Activated CD8-positive, alpha-beta memory T cell treated with anti-CD3 and anti-CD28 coated beads for 24 hours (primary cell): ENCODE measurements at places on chromosomes 7 and 10.

- no peak for DNase-seq
These were observed 133.6 kb downstream of the SDK1 start for GRCh38 chr7:3434611-3435010.

DNA sequence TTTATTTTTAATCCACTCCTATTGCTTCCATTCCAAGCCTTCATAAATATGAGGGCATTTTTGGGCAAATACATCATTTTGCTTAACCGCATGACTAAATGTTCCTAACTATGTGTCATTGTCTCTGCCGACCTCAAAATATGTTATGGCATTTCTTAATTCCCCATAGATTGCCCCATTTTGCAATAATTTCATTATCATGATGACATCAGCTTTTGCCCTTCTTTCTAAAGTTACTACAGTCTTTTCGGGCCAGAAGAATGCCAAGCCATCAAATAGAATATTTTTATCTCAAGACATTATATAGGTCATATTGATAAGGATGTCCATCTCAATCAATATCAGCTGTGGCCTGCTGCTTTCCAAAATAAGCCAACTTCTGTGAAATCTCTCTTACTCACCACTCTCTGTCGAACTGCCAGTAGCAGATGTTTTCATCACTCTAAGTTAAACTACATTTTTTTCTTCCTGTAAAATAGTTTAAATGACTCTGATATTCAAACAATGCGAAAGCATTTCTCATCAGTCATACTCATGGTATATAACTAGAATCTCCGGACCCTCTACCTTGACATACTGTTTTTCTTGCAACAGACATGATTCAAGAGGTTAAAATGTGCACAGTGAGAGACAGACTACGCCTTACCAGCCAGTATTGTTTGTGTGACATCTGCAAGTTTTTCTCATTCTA lies 1254.6 kb upstream of the CELF2 start:
- DNase-seq = no peak

DNA sequence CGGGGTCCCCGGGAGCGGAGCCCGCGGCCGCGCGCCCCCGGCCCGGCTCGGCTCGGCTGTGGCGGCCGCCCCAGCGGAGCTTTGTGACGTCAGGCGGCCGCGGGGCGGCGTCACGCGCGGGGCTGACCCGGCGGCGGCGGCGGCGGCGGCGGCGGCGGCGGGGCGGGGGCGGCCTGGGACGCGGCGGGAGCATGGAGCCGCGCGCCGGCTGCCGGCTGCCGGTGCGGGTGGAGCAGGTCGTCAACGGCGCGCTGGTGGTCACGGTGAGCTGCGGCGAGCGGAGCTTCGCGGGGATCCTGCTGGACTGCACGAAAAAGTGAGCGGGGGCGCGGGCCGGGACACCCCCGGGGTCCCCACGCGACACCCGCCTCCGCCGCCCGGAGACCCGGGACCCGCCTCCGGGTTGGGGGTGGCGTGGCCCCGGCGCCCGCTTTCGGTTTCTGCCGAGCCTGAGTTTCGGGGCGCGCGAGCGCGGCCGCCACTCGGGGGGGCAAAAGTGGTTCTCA lies at the start of gene PWWP2B:
PWWP2B (plus strand) TSS at position 165 of the 506 bp plus-strand sequence; CDS start at position 192, 27 bp downstream.
- DNase-seq = peak; percentile 83

GRCh38 chr10:96560966-96561887 lies 25.6 kb downstream of the TM9SF3 start:
- DNase-seq = no peak

GRCh38 chr10:30536578-30536977 lies 93.0 kb downstream of the LYZL2 start:
- no peak for DNase-seq

- no peak for DNase-seq
These were observed 307.7 kb downstream of the ADRA2A start for GRCh38 chr10:111384556-111384955.

DNA sequence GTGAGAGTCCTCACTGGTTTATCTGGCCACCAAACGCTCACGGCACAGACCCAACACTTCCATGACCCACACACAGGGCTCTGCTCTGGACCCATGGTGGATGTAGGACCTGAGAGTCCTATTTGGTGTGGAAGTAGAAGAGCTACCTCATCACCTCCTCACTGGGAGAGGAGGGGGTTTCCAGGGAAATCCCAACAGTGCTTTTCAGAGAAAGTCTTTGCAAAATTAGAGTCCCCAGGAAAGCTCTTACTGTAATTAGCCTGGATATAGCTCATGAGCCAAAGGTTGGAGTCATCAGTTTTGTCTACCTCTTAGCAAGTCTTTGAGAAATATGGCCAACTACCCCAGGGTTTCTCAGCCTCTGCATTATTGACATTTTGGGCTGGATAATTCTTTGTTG lies 34.7 kb upstream of the TARP start:
- no peak for DNase-seq

DNA sequence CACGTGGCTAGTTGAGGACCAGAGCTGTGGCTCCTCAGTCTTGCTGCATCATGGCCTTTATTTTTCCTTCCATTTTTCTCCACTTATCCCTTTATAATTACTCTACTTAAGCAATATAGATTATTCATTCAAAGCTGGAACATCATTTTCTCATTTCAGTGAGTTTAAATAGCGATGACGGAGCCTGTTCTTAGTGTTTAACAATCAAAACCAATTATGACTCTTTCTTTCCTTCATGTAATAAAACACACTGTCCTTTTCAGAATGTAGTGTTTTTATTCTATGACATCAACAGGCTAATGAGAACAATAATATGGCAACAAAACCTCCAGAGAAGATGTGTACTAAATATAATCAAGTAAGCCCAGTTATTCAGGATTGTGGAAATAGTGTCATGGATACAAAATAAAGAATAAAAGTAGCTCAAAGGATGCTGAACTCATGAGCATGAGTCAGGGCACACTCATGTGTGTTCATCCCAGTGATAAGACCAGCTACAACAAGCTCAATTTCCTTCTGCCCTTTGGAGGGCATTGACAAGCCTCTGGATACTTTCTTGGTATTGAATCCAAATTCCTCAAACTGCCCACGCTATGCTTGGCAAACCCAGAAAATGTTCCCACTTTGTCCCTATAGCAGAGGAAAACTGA lies 188.4 kb downstream of the CYP26A1 start:
- no peak for DNase-seq

DNA sequence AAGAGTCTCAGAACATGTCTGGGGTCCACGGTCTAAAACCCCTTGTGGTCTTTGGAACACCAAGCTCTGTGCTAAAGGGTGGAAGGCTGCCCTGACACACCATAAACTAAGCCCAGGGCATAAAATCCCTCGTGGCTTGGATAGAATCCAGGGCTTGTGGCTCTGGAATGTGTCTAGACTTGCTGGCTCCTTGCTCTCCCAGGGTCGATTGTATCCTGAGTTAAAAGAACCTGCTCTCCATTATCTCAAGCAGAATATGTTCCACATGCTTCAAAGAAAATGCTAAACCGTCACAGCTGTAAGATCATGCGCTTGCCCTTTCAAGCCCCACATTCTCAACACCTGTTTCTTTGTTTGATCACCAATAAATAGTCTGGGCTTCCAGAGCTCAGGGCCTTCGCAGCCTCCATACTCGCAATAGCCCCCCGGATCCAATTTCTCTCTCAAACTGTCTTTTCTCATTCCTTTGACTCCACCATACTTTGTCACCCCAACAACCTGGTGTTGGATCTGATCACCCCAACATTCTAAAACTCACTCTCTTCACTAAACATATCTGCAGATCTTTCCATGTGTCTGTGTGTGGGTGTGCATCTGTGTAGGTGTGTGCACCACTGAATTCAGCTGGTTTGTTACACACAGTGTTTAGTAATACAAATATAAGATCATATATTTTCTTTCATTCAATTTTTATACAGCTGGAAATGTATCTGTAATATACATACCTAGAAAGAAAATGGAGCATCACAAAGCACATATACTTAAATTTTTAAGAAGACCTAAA lies 238.5 kb downstream of the ZMYND11 start:
- DNase-seq = no peak

DNA sequence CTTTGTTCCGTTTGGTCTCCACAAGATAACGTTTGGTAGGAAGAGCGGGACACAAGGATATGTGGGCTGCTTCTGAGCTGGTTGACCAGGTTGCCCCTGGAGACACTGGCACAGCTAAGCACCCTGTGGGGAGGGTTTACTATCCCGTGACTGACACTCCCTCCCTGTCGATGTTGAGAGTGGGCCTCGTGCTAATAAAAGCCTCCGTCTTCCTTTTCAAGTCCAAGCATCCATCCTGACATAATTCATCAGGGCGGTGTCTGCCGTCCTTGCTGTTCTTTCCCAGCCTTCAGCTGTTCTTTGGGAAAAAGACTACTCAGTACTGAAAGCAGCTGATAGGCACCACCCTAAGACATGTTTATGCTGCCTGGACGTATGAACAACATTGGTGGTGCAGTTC lies 49.6 kb downstream of the SHH start:
- DNase-seq = no peak

GRCh38 chr7:30971440-30971839 lies 7.7 kb downstream of the GHRHR start:
- DNase-seq = no peak

- no peak for DNase-seq
These were observed 115.2 kb upstream of the GDF10 start for GRCh38 chr10:47184724-47185330.

GRCh38 chr10:107485019-107485418 lies 320.5 kb upstream of the SORCS1 start:
- DNase-seq = no peak

GRCh38 chr10:71529207-71529827 lies 132.6 kb downstream of the CDH23 start:
- DNase-seq = no peak

- no peak for DNase-seq
These were observed 64.2 kb downstream of the BICC1 start for GRCh38 chr10:58576751-58577436.

GRCh38 chr10:8504499-8504898 lies 450.0 kb downstream of the GATA3 start:
- DNase-seq = no peak

DNA sequence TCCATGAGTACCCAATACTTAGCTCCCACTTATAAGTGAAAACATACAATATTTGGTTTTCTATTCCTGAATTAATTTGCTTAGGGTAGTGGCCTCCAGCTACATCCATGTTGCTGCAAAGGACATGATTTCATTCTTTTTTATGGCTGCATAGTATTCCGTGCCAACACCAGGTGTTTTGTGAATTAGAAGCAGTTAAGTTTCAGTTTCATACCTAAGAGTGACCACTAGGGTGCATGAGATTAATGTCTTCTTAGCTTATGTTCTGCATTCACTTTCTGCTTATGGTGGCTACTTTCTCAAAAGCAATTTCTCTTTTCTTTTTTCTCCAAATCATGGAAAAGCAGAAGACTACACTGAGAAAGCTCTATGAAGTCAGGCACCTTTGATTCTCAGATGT lies 65.1 kb upstream of the VSTM2A start:
- no peak for DNase-seq

DNA sequence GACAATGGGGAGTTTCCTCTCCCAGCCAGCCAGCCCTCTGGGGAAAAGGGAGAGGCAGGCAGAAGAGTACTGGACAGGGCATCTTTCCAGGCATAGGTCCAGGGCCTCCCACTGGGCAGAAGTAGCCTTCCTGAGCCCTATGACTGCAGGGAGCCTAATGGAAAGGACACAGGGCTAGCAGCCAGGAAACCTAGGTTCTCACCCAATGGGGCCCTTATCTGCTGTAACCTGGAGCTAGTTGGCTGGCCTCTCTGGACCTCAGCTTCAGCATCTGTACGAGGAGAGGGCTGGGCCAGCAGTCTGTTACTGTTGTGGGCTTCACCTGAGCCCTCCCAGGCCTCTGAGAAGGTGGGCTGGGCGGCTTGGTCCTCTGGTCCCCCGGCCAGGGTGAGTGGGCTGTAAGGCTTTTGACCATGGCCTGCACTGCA lies 22.4 kb downstream of the LDB3 start:
- no peak for DNase-seq

GRCh38 chr10:15433850-15434537 lies 62.9 kb upstream of the FAM171A1 start:
- no peak for DNase-seq

DNA sequence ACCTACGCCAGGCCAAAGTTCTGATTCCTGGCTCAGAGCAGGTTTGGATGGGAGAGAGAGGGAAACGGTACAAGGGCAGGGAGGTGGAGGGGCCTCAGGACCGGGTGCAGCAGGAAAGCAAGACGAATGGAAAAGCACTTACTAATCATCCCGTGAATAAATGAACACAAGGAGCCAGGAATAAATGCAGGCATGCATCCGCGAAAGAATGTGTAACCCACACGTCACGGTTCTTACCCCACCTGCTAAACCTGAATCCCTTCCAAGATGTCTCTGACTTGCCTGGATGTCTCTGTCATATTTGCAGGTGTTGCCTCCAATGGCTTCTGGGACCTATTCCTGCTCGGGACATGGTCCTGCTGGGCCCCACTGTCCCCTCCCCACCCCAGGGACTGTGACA lies 335.2 kb upstream of the RNF32 start:
- DNase-seq = no peak

DNA sequence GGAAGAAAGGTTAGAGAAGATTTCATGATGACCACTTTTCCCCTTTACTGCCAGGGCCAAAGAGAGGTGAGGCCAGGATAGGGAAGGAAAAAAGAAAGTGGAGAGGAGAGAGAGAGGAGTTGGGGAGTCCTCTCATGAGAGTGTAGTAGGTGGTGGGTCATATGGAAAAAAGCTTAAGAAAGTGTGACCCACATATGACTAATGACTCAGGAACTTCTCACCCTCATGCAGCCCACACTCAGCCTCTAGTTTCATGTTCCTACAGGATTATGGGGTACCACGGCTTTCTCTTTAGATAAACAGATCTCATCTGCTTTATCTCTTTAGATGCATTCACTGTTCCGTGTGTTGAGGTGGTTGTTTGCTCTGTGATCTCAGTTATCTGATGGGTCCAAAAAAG lies 462.5 kb upstream of the IGFBP3 start:
- DNase-seq = no peak

GRCh38 chr7:20698469-20698868 lies 83.0 kb downstream of the ABCB5 start:
- no peak for DNase-seq

DNA sequence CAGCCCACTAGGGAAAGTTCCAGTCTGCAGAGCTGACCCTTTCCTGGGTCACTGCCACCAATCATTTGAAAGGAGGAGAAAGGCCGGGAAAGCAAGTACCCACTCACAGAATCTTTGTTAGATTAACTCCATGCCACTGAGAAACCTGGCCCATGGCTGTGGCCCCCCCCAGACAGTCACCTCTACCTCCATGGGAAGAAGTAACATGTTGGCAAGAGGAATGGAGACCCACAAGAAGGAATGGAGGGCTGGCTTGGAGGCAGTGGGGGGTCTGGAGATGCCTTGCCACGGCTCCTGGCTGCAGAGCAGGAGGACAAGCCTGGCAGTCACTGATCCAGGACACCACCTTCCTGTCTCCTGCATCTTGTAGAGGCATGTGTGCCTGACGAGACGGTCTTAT lies 32.9 kb downstream of the CUZD1 start:
- DNase-seq = no peak
